ENCODE measurements at places on chromosomes 5 and 9.

GRCh38 chr9:111037356-111037707 is 938 bp downstream of the LPAR1 start:
- DNase-seq, result no peak

GRCh38 chr9:6619909-6620308 is 25.6 kb downstream of the GLDC start:
- DNase-seq, result no peak

DNA sequence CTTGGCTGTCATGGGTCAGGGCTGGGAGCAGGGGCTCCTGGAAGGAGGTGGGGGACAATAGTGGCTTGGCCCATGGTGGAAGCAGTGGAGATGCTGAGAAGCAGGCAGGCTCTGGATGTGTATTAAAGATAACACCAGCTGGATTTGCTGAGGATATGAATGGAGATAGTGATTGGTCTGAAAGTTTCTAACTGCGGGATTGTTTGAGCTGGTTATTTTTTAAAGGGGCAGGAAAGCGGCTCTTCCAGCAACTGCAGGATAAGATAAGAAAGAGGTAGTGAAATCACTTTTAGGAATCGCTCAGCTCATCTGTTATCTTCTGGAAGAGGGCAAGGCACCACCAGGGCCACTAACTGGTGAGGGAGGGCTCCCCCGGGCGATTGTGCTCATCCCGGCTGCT is 125.5 kb downstream of the TENT4A start:
- no peak for DNase-seq

DNA sequence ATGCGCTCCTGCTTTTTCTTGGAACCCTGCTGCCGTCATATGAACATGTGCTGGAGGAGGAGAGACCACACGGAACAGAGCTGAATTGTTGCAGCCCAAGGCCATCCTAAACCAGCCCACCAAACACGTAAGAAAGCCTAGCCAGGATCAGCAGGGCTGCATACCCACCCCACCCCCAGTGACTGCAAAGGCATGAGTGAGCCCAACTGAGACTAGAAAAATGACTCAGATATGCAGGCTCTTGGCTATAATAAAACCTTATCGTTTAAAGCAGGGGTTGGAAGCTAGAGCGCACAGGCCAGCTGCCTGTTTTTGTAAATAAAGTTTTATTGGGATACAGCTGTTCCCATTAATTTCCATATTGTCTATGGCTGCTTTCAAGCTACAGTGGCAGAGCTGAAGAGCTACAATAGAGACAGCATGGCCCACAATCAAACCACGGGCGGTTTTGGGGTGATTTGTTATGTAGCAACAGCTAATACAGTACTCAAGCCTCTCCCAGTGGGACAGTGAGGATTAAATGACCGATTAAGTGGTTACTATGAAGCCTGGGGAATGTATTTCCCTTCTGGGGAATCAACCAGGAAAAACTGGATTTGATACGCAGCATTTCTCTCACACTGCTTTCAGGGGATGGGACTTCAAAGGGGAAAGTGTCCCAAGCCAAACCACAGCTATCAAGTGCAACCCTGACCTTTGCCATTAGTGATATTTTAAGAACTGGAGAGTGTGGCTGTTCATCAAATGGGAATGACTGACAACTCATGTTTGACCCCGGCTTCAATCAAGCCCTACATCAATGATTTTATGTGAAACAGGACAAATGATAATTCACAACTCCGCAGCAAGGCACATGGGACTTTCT is 6.3 kb downstream of the SHB start:
- no peak for DNase-seq

DNA sequence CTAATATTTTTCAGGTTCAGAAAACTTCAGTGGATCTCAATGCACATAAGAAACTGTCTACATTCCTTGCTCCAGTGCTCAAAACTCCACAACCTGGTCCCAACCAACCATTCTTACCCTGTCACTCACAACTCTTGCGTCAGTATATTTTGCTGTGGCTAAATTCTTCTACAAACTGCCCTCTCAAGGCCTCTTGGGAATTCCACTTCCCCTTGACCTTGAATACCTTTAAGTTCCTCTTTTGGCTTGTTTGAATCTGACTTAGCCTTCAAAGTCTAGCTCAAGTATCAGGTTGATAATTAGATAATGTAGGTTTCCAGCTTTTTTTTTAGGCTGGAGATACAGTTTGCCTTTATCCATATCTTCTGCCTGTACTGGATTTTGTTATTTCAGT is 128.3 kb downstream of the SLF1 start:
- DNase-seq, result no peak

DNA sequence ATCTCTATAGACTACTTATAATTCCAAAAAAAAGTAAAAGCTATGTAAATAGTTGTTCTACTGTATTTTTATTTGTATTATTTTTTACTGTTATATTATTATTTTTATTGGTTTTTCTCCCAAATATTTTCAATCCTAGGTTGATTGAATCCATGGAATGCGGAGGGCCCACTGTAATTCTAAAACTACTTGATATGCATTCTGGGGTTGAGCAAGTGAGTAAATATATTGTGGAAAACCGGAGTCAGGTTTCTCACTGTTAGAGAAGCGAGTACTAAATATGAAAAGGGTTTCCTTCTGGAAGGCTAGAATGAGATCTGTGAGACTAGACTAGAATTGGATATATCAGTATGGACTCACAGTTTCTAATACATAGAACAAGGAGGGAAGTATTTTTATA is 66.5 kb downstream of the FBXW11 start:
- DNase-seq, result no peak

DNA sequence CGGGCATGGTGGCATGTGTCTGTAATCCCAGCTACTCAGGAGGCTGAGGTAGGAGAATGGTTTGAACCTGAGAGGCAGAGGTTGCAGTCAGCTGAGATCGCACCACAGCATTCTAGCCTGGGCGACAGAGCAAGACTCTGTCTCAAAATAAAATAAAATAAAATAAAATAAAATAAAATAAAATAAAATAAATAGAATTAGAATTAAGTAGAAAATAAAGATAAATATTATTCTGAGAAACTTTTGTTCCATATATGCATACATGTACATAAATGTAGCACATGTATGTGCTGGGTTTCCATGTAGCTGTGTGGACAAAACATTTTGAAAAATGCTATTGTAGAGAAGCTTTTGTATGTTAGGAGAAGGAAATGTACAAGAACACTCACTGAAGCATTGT is 129.4 kb upstream of the VLDLR start:
- DNase-seq, result no peak

DNA sequence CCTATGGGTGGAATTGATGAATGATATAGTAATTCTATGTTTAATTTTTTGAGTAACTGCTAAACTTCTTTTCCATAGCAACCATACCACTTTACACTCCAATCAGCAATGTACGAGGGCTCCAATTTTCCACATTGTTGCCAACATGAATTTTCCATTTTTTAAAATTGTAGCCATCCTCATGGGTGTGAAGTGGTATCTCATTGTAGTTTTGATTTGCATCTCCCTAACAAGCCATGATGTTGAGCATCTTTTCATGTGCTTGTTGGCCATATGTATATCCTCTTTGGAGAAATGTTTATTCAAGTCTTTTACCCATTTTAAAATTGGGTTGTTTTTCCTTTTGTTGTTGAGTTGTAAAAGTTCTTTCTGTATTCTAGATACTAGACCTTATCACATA is 48.9 kb downstream of the TMOD1 start:
- no peak for DNase-seq

DNA sequence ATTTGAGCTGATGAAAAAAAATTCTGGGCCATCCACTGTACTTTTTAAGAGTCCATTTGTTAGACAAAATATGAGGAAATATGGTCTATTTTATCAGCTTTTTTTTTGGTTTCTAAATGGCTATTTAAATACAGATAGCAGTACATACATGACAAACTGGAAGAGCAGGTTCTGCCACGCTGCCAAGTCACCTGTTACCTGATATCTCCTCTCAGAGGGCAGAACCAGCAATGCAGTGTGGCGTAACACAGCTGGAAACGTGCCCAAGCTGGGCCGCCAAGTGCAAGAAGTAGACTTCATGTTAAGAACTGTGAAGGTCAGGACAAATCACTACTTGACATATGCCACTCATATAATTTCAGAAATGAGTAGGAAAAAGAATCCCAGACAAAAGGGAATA is 8.1 kb downstream of the MCIDAS start:
- DNase-seq, result no peak

DNA sequence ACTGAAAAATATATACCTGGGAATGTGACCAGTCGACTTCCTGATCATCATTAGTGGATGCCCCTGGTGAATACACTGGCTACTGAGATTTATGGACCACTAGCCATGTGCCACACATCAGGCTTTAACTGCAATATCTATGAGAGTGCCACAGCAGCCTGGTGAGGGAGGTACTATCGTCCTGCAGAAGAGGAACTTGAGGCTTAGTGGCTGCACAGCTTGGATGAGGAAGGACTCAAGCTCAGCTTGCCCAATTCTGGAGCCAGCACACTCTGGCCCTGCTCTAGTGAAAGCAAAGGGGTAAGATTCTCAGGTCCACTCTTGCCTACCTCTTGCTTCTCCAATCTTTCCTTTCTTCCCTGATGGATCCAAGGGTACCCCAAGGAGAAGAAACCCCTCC is 129.3 kb downstream of the ENTREP1 start:
- DNase-seq, result no peak

DNA sequence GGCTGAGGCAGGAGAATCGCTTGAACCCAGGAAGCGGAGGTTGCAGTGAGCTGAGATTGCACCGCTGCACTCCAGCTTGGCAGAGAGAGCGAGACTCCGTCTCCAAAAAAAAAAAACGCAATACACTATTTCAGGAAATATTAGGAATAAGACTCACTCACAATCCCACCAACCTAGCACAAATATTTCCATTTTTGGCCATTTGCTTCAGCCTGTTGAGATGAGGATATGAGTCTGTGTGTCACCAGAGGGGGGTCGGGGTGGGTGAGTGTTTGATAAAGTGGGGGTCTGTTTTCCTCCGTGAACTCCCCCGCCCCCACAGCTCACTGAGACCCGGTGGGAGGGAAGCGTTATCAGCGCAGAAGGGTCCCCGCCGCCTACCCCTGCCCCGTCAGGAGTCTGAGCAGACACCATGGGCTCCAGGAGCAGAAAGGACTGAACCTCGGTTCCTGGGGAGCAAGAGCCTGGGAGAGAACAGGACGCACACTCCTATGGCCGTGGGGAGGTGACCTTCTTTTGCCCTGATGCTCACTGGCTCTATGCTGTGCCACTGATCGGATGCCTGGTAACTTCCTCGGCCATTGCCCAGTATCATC is 153.8 kb upstream of the PHYKPL start:
- no peak for DNase-seq

GRCh38 chr5:173928871-173929574 is 40.9 kb downstream of the CPEB4 start:
- DNase-seq, result no peak

DNA sequence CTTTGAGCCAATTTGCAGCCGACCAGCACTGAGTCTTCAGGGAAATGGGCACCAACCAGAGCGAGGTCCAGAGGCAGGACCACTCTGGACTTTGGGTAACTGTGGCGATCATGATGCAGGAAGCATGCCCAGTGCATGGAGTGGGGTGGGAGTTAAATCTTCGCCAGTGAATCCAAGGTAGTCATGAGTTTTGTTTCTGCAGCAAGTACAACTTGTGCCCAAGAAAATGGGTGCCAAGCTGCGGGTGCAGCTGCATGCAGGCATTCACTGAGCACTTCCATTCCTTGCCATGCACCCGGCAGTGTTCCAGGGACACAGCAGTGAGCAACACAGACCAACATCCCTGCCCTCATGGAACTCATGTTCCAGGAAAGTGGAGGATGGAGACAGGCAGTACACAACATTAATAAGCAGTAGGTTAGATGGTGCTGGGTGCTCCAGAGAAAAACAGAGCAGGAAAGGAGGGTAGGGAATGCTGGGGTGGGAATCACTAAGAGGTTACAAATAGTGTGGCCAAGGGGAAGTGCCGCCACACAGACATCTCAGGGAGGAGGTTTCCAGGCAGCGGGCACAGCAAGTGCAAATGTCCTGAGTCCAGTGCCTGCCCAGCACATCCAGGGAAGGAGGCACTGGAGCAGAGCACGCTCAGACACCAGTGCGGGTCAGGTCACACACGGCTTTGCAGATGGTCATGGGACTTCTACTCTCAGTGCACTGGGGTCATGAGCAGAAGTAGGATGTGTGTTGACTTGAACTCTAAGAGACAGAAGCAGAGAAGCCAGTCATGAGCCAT is 48.2 kb upstream of the LMX1B start:
- DNase-seq, result no peak

- no peak for DNase-seq
These were observed 83.9 kb upstream of the NR5A1 start for GRCh38 chr9:124590889-124591641.
